Activated B cell treated with CpG ODN at 0.5 μM for 24 hours (primary cell): ENCODE measurements at places on chromosomes 5 and 9.

DNA sequence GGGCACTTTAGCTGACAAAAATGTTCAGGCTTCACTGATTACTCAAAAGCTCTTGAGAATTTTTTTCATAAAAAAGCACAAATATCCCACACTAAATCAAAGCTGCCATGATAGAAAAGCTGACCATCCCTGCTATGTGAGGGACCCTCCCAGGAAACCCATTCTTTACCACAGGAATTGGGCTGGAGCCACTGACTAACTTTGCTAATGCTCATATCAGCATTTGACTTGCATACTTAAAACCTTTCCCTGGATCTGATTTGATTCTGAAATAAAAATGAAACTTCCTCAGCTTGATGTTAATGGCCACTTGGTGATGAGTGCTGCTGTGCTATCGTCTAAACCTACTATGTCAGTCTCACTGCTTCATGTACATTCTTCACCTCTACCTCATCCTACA lies 243.6 kb downstream of the PRELID2 start:
- DNase-seq: no peak

DNA sequence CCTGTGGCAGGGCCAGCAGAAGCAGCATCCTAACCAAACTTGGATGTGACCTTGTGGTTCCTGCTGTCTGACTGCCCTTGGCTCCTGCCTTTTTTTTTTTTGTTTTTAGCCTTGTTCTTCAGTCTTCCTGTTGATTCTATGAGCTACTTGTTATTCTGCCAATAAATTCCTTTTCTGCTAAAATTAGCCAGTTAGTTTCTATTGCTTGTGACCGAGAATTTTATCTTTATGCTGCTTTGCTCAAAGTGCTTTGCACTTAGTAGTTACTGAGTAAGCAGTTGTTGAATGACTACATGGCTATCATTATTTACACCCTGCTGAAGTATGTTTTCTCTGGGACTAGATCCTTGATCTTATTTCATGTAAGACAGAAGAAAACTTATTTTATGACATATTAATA lies 20.8 kb upstream of the ATG10 start:
- no peak for DNase-seq

DNA sequence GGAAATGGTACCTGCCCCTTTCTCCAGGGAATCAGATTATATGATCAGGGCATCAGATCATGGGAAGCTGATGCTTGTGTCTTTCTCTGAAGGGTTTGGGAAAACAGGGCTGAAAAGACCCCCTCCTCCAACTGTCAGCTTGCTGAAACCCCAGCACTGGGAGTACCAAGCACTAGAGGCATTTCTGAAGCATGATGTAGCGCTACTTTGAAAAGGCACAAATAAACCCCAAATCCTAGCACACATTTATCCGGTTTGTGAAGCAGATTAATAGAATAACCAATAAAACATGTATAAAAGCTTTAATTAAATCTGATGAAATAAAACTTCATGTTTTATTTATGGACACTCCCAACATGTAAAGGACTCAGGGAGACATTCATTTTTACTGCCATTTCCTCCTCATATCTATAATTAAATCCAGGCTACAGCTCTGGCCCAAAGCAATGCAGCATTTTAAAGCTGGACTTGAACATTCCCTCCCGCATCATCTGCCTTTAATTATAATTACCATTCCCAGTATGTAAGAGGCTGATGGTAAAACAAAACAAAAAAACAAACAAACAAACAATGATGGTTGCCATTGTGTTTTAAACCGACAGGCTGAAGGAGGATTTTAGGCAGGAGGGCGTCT lies 298.2 kb upstream of the RFX3 start:
- no peak for DNase-seq

DNA sequence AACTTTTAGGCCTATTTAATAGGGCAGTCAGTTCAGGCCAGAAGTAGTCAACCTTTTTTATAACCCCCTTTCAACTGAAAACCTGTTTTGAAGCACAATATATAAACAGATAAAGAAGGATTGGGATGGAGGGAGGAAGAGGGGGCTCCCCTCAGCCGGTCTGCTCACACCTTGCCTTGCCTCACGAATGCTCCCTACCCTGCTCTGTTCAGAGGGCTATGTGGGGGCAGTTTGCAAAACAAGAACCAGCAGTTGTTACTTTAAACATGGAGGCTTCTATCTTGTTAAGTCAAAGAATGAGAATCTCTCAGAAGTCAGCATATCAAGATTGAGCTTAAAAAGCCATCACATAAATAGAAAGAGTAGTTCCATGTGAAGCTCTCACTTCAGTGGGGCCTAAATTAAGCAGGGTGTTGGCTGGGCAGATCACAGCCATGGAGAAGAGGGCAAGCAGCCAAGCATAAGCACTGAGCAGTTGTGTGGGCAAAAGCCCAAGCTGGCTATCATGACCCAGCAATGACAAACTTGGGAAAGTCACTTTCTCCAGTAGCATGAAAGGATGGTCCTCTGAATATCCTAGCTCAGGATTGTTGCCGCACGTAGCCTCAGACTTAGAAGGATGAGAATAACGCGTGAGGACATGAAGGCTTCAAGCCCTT lies 70.6 kb downstream of the ALDH1A1 start:
- DNase-seq: no peak

- no peak for DNase-seq
Measured at GRCh38 chr5:83331842-83332241, 139.7 kb upstream of the VCAN start.
